SW480 (cell line): ENCODE measurements at places on chromosomes 7 and 10.

- no peak for DNase-seq
Measured at GRCh38 chr7:138208864-138209263, 132.6 kb downstream of the AKR1D1 start.

- no peak for DNase-seq
Measured at GRCh38 chr10:42593284-42593683, 45.1 kb downstream of the ZNF33B start.

DNA sequence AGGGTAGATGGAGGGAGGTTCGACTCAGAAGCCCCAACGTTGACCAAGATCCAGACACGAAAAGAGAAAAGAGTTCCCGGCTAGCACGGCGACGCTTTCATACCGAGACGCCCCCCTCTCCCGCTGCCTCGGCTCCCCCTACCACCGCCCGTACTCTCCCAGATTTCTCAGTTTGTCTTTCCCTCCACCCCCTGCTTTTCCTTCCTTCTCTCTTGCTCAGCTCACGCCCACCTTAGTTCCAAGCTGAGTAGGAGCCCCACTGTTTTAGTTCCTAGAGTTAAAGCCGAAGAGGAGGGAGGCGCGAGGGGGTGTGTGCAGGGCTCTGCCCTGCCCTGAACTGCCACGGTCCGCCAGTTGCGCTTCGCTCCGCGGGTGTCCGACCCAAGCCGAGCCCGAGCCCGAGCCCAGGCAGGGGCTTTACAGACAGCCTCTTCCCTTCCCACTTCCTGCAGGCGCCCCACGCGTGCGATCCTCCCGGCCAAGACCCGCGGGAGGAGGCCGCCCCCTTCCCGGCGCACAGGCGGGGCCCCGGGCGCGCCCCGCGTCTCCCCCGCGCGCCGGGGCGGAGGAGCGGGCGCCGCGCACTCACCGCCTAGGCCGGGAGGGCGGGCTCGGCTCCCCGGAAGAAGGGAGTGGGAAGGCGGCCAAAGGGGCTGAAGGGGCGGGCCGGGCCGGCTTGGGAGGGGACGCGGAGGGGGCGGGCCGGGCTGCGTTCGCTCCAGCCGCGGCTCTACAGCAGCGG is at the start of gene EPHB6:
TSS of gene EPHB6 (plus strand) at position 705 of the 742 bp plus-strand sequence. CDS start 8,152 bp downstream, outside the sequence.
- DNase-seq = peak; percentile 66

DNA sequence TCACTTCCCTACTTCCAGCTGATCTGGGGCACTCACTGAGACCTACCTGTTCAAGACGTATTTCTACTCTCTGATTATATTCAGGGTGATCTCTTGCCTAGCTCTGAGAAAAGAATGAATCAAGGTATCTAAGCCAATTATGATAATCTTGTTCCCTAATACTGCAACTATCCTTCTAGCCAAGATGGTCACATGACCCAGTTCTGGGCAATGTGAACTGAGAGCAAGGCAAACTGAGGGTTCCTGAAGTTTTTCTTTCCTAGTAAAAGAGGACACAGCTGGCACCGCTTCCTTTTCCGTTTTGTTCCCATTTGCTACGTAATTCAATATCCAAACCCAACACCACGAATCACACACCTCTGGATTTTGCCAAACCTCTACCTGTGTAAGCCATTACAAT is 5.9 kb upstream of the GPAM start:
- DNase-seq = no peak

DNA sequence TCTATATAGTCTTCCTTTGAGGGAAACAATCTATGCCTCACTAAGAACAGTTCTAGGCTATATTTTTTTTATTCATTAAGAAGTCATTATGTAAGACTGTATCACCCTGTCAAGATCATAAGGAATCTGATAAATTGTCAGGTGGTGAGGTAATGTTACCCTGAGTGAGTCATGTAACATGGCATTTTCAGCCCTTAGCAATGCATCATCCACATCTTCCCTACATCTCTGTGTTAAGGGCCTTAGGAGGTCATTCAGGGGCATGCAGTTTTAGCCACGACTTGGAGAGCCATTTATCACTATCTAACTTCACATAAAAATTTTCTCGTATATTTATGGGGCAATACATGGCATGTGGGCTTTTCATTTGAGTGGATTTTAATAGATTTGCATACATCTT is 924.5 kb upstream of the MBL2 start:
- DNase-seq = no peak

GRCh38 chr10:121577568-121577967 is 20.7 kb downstream of the FGFR2 start:
- DNase-seq = no peak
